Type B pancreatic cell (in vitro differentiated cells): ENCODE measurements at places on chromosomes 2 and 18. TPM values are rescaled to one million over a fixed set of nuclear protein-coding genes. Genes with fewer than 3 reads are reported as not detected.

GRCh38 chr2:240467659-240468302, 32.3 kb downstream of the GPC1 start:
- H3K4me3 ChIP-seq, result no peak overlapping the region
- no peaks in the 10 kb centered on the region for H3K36me3 ChIP-seq
- DNase-seq, result no peak
- H3K27ac ChIP-seq, result peak overlapping the region; percentile 56
- H3K4me1 ChIP-seq, result peaks cover 8% of the 10 kb centered on the region
- no peaks in the 10 kb centered on the region for H3K27me3 ChIP-seq

DNA sequence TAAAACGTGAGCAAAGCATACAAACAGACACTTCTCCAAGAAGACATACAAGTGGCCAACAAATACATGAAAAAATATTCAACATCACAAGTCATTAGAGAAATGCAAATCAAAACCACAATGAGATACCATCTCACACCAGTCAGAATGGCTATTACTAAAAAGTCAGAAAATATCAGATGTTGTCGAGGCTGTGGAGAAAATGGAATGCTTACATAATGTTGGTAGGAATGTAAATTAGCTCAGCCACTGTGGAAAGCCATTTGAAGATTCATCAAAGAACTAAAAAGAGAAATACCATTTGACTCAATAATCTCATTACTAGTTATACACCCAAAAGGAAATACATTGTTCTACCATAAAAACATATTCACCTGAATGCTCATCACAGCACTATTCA, 825.7 kb downstream of the SUCLG1 start:
- H3K27me3 ChIP-seq, result no peaks in the 10 kb centered on the region
- no peak overlapping the region for H3K4me3 ChIP-seq
- H3K4me1 ChIP-seq, result no peaks in the 10 kb centered on the region
- no peak overlapping the region for H3K27ac ChIP-seq
- DNase-seq, result no peak
- no peaks in the 10 kb centered on the region for H3K36me3 ChIP-seq

GRCh38 chr18:52451256-52451655, 111.3 kb downstream of the DCC start:
- H3K27me3 ChIP-seq, result no peaks in the 10 kb centered on the region
- no peak for DNase-seq
- no peaks in the 10 kb centered on the region for H3K36me3 ChIP-seq
- peaks cover 10% of the 10 kb centered on the region for H3K4me1 ChIP-seq
- H3K4me3 ChIP-seq, result no peak overlapping the region
- no peak overlapping the region for H3K27ac ChIP-seq

DNA sequence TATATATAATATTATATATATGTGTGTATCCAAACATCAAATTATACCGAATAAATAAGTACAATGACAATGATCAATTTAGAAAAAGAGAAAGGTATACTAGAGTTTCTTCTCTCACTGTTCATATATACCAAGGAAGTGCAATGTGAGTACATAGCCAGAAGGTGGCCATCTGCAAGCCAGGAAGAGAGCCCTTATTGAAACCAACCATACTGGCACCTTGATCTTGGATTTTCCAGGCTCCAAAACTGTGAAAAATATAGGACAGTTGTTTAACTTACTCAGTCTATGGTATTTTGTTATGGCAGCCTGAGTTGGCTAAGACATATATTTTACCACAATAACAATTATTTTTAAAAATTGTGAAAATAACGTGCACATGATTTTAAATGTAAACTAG, 1490.2 kb upstream of the SLC39A10 start:
- no peak for DNase-seq
- H3K36me3 ChIP-seq, result no peaks in the 10 kb centered on the region
- no peaks in the 10 kb centered on the region for H3K4me1 ChIP-seq
- no peak overlapping the region for H3K27ac ChIP-seq
- no peak overlapping the region for H3K4me3 ChIP-seq

DNA sequence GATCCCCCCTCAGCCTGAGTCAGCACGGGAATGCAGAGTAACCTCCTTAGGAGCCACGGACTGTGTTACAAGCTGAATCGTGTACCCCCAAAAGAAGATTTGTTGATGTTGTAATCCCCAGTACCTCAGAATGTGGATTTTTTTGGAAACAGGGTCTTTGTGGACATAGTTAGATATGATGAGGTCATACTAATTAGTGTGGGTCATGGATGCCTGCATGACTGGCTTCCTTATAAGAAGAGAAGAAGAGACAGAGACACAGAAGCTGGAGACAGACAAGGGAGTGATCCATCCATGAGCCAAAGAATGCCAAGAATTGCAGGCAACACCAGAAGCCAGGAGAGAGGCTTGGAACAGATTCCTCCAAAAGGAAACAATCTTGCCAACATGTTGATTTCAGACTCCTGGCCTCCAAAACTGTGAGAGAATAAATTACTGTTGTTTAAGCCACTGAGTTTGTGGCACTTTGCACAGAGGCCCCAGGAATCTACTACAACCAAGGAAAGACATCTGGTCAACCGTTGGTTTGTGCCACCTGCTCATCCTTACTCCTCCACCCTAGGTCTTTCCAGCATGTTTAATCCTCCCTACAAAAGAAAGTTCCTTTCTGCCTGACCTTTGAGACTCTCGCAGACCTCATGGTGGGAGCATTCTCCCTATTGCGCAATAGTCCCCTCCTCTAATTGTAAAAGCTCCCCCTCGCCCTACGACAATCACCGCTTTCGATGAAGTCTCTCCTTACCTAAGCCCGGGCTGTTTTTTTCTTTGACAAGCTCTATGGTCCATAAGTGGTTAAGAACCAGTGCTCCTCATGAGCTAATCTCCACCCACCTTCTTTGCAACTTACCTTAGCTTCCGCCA, 91.6 kb downstream of the DNER start:
- no peak overlapping the region for H3K27ac ChIP-seq
- H3K27me3 ChIP-seq, result peaks cover 3% of the 10 kb centered on the region
- no peak for DNase-seq
- H3K4me1 ChIP-seq, result no peaks in the 10 kb centered on the region

DNA sequence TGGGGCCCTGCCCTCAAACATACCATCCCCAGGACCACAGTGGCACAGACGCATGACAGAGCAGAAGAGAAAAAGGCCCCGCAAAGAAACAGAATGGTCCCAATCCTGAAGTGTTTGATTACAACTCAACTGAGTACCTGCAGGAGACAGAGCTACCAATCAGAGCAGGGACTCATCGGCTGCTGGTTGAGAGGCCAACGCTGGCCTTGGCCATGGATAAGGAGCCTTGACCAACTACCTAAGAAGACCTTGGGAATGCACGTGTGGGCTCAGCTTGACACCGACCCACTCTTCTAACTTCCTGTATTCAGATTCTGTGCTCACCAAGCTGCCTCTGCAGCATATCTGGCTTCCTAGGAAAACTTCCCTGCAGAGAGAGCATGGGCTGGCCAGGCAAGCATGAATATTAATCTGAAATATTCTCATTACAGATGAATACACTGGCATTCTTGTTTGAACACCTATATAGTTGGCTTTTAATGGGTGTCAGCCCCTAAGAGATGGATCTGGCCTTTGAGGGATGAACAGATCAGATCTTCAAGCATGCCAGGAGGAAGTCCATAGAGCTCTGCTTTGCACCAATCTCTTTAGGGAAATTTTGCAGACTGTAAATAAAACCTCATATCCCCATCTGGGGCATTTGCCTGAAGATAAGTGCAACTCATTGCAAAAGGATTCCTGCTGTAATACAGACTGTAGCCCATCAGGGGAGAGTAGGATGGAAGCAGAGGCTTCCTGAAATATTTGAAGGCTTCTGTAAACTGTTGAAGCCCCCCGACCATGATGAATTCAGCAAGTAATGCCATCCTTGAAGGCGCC, 135.4 kb downstream of the BCL2 start:
- H3K27me3 ChIP-seq, result no peaks in the 10 kb centered on the region
- no peak for DNase-seq
- H3K4me3 ChIP-seq, result no peak overlapping the region
- H3K4me1 ChIP-seq, result peaks cover 52% of the 10 kb centered on the region
- peaks cover 3% of the 10 kb centered on the region for H3K36me3 ChIP-seq

- no peak for DNase-seq
- peaks cover 4% of the 10 kb centered on the region for H3K4me1 ChIP-seq
- H3K36me3 ChIP-seq, result peaks cover 6% of the 10 kb centered on the region
- H3K27ac ChIP-seq, result no peak overlapping the region
These were observed 408.2 kb upstream of the HS6ST1 start for GRCh38 chr2:128726911-128727310.

- DNase-seq, result no peak
- no peaks in the 10 kb centered on the region for H3K27me3 ChIP-seq
- peaks cover 36% of the 10 kb centered on the region for H3K4me1 ChIP-seq
- H3K4me3 ChIP-seq, result no peak overlapping the region
- no peaks in the 10 kb centered on the region for H3K36me3 ChIP-seq
These were observed 88.3 kb downstream of the SLC8A1 start for GRCh38 chr2:40363631-40364030.

DNA sequence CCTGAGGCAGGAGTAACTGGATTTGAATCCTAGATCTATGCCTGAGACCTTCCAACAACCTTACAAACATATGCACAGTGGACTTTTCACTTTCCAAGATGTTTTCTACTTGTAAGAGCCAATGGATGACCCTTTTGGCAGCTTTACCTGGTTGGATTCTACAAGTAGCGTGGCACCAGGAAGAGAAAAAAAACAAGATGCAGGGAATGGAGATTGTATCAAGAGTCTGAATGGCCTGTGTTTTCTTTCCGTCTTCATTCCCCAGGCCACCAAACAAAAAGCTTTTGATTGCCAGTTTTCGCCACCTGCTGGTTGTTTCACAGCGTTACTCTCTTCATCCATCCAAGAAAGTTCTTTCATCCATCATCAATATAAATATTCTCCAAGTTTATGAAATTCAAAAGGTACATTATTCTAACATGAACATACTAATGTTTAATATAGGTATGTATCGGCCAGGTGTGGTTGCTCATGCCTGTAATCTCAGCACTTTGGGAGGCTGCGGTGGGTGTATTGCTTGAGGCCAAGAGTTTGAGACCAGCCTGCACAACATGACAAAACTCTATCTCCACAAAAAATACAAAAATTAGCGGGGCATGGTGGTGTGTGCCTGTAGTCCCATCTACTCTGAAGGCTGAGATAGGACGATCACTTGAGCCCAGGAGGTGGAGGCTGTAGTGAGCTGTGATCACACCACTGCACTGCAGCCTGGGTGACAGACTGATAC, 3.5 kb upstream of the BCL2 start:
- H3K4me3 ChIP-seq, result peak overlapping the region; percentile 59
- H3K36me3 ChIP-seq, result no peaks in the 10 kb centered on the region
- peaks cover 18% of the 10 kb centered on the region for H3K4me1 ChIP-seq
- peak overlapping the region; percentile 22 for H3K27ac ChIP-seq
- DNase-seq, result no peak

GRCh38 chr2:47160660-47161059, 5.6 kb upstream of the STPG4 start:
- H3K36me3 ChIP-seq, result peaks cover 47% of the 10 kb centered on the region
- no peaks in the 10 kb centered on the region for H3K27me3 ChIP-seq
- no peak for DNase-seq
- peaks cover 29% of the 10 kb centered on the region for H3K4me1 ChIP-seq
- no peak overlapping the region for H3K4me3 ChIP-seq

Gene ITPRIPL1
- total RNA-seq, result 3.5 and 11.6 TPM in 2 replicates
